Kidney (tissue), 22 donors: ENCODE measurements at places on chromosomes 13 and 19. TPM values are rescaled to one million over a fixed set of nuclear protein-coding genes. Genes with fewer than 3 reads are reported as not detected.

Gene GPR12
- total RNA-seq: not detected

Gene IGFL1
- not detected for total RNA-seq

Gene KLK14
- total RNA-seq: 0.22 TPM

Gene LIG4
- 9.3 TPM for total RNA-seq

Gene RFPL4A
- total RNA-seq: 0.41 TPM

Gene TTC9B
- not detected for total RNA-seq

Gene C5AR1
- total RNA-seq: 26.6 TPM

Gene CEACAM6
- total RNA-seq: not detected

Gene ATP8A2
- 0.50 TPM for total RNA-seq

Gene KIR3DL2
- total RNA-seq: 0.13 TPM

Gene PTGIR
- total RNA-seq: 10.1 TPM

Gene FGF14
- 3.3 TPM for total RNA-seq

Gene PSG2
- not detected for total RNA-seq

Gene PTGER1
- 19.0 TPM for total RNA-seq

Gene KCNC3
- total RNA-seq: 31.0 TPM

Gene NUDT19
- 11.7 TPM for total RNA-seq

Gene VPS36
- 48.9 TPM for total RNA-seq

Gene IZUMO4
- total RNA-seq: 4.3 TPM

Gene CEACAM16
- total RNA-seq: not detected

Gene HSH2D
- 7.7 TPM for total RNA-seq

Gene NLRP5
- total RNA-seq: not detected

Gene TRPM4
- 89.1 TPM for total RNA-seq

Gene CRB3
- total RNA-seq: 58.2 TPM

Gene CATSPERD
- not detected for total RNA-seq
